SK-MEL-5 (cell line): ENCODE measurements at places on chromosomes 3 and 15. TPM values are rescaled to one million over a fixed set of nuclear protein-coding genes. Genes with fewer than 3 reads are reported as not detected.

DNA sequence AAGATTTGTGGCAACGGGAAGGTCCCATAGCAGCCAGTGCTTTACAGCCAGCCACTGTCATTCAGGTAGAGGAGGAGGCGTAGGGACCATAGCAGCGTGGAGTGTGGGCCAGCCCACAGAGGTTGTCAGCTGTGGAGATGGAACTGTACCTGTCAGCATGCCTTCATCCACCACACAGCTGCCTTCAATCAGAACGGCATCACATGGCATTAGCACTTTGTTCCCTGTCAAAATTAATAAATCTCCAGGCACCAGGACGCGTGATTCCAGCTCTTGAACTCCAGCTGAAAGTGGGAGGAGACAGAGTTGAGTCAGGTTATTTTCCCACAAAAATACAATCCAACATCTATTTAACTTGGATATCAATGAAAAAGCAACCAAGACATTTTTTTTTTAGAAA lies 84.0 kb downstream of the ATP13A4 start:
- no peak for DNase-seq

- no peak for DNase-seq
Measured at GRCh38 chr3:56833022-56833421, 31.3 kb upstream of the ARHGEF3 start.

GRCh38 chr15:54273928-54274327 lies 295.7 kb downstream of the UNC13C start:
- DNase-seq = peak; percentile 63

- DNase-seq = no peak
Measured at GRCh38 chr3:167487556-167487955, 13.7 kb upstream of the SERPINI2 start.

DNA sequence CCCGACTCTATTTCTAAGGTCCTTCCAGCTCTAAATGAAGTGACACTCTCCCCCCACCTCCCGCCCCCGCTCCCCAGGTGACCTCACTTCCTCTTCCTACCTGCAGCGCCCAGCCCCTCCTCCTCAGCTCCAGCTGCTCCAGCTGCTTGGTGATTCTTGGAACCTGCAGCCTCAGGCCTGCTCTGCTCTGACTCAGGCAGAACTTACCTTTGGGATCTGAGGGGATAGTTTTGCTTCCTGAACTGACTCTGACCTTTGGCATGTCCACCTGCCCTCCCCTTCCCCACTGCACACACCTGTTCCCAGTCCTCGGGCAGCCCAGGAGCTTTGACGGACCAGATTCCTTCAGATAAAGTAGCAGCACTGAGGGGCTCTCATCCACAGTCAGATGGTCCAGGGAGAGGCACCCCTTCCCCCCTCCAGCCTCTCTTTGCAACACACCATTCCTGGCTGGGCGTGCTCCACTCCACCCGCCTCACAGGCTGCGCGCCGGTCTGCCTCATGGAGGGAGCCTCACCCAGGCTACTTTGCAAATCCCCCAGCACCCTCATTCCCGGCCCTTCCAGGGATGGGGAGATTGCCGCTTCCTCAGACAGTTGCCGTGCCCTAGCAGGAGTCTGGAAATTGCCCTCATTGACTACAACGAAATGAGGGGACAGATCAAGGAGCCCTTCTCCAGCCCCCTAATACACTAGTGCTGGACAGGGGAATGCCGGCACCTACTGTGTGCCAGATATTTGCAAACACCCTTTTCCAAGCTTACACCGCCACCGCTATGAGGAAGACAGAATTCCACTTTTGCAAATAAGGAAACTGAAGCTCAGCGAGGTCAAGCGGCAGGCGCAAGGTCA lies 692 bp upstream of the C15orf39 start:
- DNase-seq = no peak

DNA sequence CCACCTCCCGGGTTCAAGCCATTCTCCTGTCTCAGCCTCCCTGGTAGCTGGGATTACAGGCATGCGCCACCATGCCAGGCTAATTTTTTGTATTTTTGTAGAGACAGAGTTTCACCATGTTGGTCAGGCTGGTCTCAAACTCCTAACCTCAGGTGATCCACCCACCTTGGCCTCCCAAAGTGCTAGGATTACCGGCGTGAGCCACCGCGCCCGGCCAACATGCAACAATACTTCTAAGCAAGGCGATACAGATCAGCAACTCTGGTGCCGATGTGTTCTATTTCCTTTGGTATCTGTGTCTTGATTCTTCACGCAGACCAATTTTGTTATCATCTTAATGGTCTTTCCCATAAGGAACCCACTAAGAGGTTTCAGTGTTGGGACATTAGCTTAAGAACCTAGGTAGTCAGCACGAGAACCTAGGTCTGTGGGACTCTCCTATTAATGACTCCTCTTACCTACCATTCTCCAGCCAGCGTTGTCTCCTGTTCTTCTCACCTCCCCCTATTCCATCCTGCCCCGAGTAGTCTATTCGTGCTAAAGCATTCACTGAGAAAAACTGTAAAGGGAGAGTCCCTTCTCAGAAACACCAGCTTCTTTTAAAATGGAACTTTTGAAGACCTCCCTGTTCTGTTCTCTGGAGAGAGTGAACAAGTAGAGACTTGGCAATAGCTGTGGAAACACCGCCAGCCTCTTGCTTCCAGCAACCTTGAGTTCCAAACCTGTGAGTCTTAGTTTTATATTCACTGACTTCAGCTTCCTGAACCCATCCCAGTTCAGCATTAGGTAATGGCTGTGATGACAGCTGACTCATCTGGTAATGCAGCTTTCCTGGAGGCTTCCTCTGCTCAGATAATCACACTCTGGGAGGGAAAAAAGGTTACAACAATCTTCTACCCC lies 61.2 kb downstream of the TSC22D2 start:
- no peak for DNase-seq

DNA sequence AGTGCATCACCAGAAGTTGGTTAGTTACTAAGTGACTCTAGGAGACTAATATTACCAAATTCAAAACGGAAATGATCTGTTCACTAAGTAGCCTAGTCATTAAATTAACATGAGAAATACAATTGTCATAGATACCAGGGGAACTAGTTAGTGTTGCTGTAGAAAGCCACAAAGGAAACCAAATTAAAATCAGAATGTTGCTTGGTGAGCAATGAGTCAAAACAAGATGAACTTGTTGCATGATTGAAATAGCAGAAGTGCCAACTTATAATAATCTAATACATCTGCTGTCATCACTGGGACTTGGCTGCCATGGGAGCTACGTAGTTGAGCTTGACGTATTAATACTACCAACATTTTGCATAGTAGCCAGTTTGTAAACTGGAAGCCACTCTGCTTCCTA lies 458.1 kb downstream of the DIPK2A start:
- no peak for DNase-seq

DNA sequence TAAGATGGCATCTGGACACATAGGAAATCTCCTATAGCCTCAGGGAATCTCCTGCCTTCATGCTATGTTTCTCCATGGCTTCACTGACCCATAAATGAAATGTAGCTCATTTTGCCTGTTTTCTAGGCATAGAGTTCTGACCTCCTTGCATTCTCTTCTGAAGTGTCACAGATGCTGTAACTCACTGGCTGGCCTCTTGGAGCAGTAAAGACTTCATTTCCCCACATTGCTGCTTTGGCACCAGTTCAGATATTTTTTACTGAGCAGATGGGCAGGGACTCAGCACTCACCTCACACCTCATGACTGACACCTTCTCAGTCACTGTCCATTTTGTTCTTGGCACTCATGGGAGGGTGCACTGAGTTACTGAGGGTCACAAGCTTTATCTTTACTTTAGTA lies 286.7 kb upstream of the TGFBR2 start:
- DNase-seq = peak; percentile 79

DNA sequence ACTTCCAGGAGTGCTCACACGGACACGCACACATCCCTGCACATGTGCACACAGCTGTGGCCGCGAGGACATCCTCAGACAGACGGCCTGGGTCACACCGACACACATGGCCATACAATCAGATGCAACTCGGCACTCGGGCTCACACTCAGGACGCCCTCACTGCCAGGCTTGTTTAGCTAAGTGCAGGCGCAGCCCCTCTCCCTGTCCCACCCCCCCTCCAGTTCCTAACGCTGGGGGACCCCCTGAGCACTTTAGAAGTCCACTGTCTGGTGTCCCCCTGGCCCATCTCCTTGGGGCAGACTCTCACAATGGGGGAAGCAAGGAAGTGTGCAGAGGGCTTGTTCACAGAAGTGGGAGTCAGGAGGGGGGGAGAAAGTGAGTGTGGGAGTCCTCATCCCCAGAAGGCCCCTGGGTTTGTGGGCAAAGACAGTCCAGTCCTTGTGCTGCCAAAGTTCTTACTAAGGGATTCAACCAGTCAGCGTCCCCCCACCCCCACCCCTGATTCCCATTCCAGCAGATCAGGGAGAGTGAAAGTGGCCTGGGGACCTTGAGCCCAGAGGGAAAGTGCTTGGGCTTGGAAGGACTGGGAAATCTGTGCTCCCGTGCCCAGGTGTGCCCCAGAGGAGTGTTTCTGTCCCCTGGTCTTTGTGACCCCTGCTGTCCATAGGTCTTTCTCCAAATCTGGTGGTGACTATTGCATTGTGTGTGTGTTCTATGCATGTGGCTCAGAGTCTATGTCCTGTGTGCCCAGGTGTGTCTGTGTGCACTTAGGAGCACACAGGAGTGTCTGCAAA lies 767 bp upstream of the GATA2 start:
- DNase-seq = no peak

- no peak for DNase-seq
Measured at GRCh38 chr15:83904107-83905040, 250.5 kb downstream of the ADAMTSL3 start.

DNA sequence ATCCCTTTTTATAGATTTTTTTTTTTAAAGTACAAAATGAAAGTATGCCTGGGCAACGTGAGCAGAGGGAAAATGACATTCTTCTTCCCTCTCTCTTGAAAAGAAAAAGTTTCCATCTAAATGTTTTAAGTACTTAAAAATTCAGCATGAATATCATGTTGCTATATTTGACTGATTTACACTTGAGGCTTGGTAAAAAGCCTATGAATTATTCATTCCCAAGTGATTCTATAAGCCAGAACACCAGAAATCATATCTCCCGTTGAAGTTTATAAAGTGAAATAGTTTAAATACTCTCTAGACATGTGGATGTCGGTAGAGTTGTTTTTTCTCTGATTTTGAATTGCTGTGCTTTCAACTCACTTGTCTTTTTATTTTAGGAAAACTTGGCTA lies 276.2 kb upstream of the RARB start:
- no peak for DNase-seq

GRCh38 chr3:195839260-195840010 lies 27.7 kb upstream of the MUC4 start:
- no peak for DNase-seq

DNA sequence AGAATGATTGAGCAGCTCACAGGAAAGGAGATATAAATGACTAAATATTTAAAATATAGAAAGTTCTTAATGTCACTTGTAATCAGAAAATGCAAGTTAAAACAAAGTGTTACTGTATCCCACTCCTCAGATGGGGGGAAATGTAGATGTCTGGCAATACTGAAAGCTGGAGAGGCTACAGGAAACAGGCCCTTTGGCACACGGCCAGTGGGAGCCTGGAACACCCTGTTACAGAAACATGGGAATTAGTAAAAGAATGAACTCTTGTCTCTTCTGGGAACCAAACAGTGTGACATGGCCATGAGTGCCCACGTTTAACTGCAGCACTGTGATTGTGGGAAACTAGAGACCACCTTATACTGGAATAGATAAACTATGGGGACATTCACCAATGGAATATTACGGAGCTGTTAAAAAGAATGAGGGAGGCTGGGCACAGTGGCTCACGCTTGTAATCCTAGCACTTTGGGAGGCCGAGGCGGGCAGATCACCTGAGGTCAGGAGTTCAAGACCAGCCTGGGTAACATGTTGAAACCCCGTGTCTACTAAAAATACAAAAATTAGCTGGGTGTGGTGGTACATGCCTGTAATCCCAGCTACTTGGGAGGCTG lies 50.2 kb downstream of the CDCP1 start:
- DNase-seq = no peak

GRCh38 chr3:85603378-85603777 lies 644.6 kb downstream of the CADM2 start:
- DNase-seq = no peak

GRCh38 chr15:87817553-87817952 lies 439.0 kb downstream of the NTRK3 start:
- no peak for DNase-seq

DNA sequence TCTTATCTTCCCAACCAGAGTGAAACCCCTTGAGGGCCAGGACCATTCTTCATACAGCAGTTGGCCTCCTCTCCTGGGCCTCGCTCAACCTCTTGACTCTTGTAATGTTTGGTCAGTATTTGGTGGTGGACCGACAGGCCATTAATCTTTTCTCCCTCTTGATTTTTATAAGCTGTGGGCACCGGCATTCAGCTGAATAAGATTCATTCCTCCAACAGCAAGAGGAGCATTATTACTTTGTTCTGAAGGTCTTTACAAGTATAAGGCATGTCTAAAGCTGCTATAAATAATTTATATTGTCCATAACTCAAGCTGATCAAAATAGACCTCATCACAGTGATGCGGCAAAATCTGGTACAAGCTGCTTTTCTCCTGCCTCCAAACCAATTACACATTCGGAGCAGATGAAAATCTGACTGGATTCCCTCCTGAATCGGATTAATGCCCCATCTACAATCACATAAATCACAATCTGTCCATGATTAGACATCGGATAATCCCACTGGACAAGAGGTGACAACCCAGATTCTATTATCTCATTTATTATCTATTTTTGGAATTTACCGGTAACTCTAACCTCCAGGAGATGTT lies 8.4 kb upstream of the ISL2 start:
- DNase-seq = no peak

DNA sequence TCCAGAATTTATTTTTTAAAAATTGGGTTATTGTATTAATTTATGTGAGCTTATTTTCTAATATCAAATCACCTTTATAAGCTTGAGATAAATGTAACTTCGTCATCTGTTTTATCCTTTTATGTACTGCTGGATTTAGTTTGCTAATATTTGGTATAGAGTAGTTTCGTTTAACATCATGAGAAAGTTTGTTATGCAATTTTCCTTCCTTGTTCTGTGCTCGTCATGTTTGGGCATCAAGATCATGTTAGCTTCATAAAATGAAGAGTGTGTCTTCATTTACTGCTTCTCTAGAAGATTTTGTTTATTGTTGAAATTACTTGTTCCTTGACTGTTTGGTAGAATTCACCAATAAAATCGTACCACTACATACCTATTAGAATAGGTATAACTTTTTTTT lies 262.1 kb upstream of the SATB1 start:
- DNase-seq = no peak

The GOLGA8M gene
- not detected in 2 replicates for total RNA-seq

The BCL2A1 gene
- 102 and 105 TPM in 2 replicates for total RNA-seq

The TPRG1 gene
- 0.45 TPM in 1 of 2 replicates, not detected in the other for total RNA-seq

The AAGAB gene
- total RNA-seq = 58.5 and 71.2 TPM in 2 replicates
